ENCODE measurements at places on chromosomes 12 and 14. TPM values are rescaled to one million over a fixed set of nuclear protein-coding genes. Genes with fewer than 3 reads are reported as not detected.

The IL31 gene
- total RNA-seq = not detected

The EFS gene
- total RNA-seq = not detected

DNA sequence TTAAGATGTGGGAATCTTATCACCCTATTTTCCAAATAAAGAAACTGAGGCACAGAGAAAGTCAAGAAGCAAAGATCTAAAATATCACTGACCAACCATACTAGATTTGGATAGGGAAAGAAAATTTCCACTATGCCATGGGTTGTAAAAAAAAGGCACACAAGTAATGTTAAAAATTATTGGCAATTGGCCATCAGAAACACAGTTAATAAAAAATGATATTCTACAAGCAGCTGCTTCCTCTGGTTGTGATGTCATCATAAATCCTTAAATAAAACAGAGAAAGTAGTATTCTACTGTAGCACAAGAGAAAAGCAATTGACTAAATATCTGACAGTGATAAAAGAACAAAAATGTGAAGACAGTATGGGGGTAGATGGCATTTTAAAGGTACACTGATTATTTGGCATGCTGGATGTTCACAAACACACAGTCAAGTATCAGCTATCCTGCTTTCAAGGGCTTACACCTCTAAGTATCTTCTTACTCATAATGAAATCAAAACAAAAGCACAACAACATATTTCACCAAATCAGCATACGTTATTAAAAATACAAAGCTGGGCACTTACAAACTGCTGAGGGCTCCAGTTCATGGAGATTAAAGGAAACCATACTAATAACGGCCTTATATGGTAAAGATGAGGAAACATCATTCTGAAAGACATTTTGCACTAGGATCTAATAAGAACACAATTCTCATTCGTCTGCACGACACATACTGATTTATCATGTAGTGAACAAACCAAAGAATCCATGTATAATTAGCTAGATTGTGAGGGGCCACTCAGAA, 45.7 kb downstream of the CORO1C start:
- DNase-seq = no peak

GRCh38 chr12:67786086-67786485, 137.5 kb downstream of the DYRK2 start:
- no peak for DNase-seq

DNA sequence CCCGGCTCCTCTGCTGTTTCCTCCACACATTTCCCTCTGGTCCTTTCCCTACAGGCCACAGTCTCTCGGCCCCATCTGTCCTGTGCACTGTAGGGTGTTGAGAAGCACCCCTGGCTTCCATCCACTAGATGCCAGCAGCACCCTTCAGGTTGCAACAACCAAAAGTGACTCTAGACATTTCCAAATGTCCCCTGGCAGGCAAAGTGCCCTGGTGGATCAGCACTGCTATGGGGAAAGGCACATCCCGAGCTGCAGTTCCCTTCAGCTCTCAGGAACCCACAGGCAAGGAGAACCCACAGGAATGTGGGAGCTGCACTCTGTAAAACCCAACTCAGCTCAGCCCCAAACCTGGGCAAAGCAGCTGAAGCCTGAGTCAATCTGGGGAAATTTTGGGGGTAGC, 77.0 kb downstream of the RBM19 start:
- no peak for DNase-seq

DNA sequence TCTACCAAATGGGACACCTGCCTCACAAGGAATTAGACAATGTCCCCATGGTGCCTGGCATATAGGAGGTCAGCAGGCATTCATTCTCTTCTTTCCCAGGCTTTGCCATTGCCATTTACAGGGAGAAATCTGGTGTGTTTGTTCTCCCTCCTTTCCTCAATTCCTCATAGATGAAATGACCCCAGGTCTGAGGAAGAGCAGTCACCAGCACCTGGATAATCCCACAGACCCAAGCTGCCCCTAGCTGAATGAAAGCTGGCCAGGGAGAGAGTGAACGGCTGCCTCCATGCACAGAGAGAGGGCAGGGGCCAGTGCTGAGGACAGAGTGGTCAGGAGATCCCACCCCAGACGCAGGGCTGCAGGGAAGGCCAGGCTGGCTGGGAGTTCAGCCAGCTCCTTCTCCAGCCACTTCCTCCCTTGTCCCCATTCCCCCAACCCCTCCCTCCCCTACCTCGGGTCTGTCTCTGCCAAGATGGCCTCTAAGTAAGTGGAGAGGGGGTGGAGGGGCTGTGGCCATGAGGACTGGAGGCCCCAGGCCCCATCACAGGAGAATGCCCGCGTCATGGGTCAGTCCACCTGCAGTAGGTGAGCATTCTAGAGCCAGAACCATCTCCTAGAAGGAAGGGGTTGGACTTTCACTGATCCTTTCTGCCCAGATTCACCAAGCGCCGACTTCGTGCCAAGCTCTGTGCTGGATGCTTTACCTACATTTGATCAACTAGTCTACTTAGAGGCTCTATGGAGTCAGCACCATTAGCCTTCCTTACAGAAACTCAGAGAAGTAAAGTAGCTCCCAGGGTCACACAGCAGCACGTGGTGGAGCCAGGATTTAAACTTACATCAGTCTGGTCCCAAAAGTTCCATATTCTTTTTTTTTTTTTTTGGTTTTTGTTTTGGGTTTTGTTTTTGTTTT, 2.0 kb upstream of the KRT4 start:
- DNase-seq = no peak

GRCh38 chr14:94646066-94646465, 33.9 kb downstream of the SERPINA3 start:
- DNase-seq = no peak

All from activated naive CD4-positive, alpha-beta T cell treated with anti-CD3 and anti-CD28 coated beads for 36 hours (primary cell).